Pulmonary artery endothelial cell (primary cell): ENCODE measurements at places on chromosomes 7 and 10. TPM values are rescaled to one million over a fixed set of nuclear protein-coding genes. Genes with fewer than 3 reads are reported as not detected.

FEZF1 gene
- not detected in 2 replicates for total RNA-seq

FAM24B gene
- 7.1 and 7.9 TPM in 2 replicates for total RNA-seq

CFAP46 gene
- 1.1 and 3.0 TPM in 2 replicates for total RNA-seq

TUBAL3 gene
- 0.11 and 0.73 TPM in 2 replicates for total RNA-seq

PRSS1 gene
- not detected in 2 replicates for total RNA-seq

PROSER2 gene
- total RNA-seq, result 6.5 and 6.8 TPM in 2 replicates

SLC26A4 gene
- total RNA-seq, result 3.0 and 3.4 TPM in 2 replicates

OPTN gene
- 59.9 and 83.0 TPM in 2 replicates for total RNA-seq

CC2D2B gene
- 0.04 and 0.20 TPM in 2 replicates for total RNA-seq

ZNF853 gene
- total RNA-seq, result 0.39 and 0.79 TPM in 2 replicates

DNTT gene
- total RNA-seq, result not detected in 2 replicates

FGL2 gene
- 0.25 and 0.26 TPM in 2 replicates for total RNA-seq

ASL gene
- 61.8 and 69.8 TPM in 2 replicates for total RNA-seq

GRID1 gene
- total RNA-seq, result not detected in 2 replicates

CPA4 gene
- 0.39 and 0.59 TPM in 2 replicates for total RNA-seq

PAX4 gene
- total RNA-seq, result not detected in 2 replicates

GSAP gene
- total RNA-seq, result 2.6 TPM in 2 replicates

IPMK gene
- total RNA-seq, result 10.3 and 11.0 TPM in 2 replicates

XRCC2 gene
- 3.8 and 6.7 TPM in 2 replicates for total RNA-seq

TEX36 gene
- not detected in 2 replicates for total RNA-seq

MSS51 gene
- total RNA-seq, result 0.59 and 0.78 TPM in 2 replicates

NPFFR1 gene
- total RNA-seq, result not detected in 2 replicates

SUMF2 gene
- 129 and 164 TPM in 2 replicates for total RNA-seq

MMS19 gene
- total RNA-seq, result 70.7 and 76.8 TPM in 2 replicates

SPDYE5 gene
- not detected in 2 replicates for total RNA-seq

ATOH7 gene
- total RNA-seq, result not detected in 2 replicates

CNTNAP2 gene
- not detected in 2 replicates for total RNA-seq

SUN3 gene
- total RNA-seq, result not detected in 2 replicates

CH25H gene
- total RNA-seq, result 0.40 and 2.7 TPM in 2 replicates

MDFIC gene
- 16.2 and 40.6 TPM in 2 replicates for total RNA-seq

ADAMTS14 gene
- total RNA-seq, result under 0.01 TPM in 1 of 2 replicates, not detected in the other

NME8 gene
- total RNA-seq, result not detected in 2 replicates

NEURL1 gene
- total RNA-seq, result 0.11 and 0.20 TPM in 2 replicates

MGMT gene
- 4.6 and 9.9 TPM in 2 replicates for total RNA-seq

EN2 gene
- total RNA-seq, result 0.04 TPM in 1 of 2 replicates, not detected in the other

TRPV6 gene
- total RNA-seq, result not detected in 2 replicates

RSU1 gene
- total RNA-seq, result 57.4 and 85.6 TPM in 2 replicates

VGF gene
- 0.07 TPM in 1 of 2 replicates, not detected in the other for total RNA-seq

ADCY1 gene
- total RNA-seq, result 0.26 and 0.32 TPM in 2 replicates

GARIN1A gene
- total RNA-seq, result 0.13 and 0.18 TPM in 2 replicates

CYP3A7 gene
- total RNA-seq, result not detected in 2 replicates

AOAH gene
- total RNA-seq, result not detected in 2 replicates

PILRA gene
- total RNA-seq, result 0.13 TPM in 1 of 2 replicates, not detected in the other

AKR1D1 gene
- not detected in 2 replicates for total RNA-seq

TMEM130 gene
- total RNA-seq, result not detected in 2 replicates

PNPLA8 gene
- 26.7 and 35.1 TPM in 2 replicates for total RNA-seq
